ENCODE measurements at places on chromosomes 5 and 9.
A peak's percentile ranks its signal among the peaks of the same experiment; 100 is the strongest.

DNA sequence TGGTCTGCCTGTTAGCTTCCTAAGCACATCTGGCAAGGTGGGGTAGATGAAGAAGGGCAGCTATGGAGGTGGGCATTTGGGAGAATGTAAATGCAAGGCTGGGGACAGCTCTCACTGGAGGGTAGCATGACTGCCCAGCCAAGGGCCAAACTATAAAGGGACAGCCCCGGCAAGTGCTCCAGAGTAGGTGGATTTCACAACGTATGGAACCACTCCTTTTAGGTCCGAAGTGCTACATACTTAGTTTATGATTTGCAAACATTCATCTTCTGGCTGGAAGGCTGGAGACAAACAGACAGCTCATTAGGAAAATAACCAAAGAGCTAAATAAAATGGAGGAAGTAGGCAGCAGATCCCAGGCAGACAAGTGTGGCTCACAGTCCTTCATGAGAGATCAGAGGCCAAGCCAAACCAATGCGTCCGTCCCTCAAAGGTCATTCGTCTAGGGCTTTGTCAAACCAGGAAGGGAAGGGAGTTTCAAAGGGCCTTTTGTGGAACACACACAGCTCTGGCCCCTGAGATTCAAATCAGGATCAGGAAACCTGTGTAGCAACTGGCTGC lies 42.5 kb upstream of the GLRX start:
- DNase-seq = no peak

GRCh38 chr5:39970117-39970798 lies 545.5 kb upstream of the DAB2 start:
- no peak for DNase-seq

GRCh38 chr9:129042016-129042415 lies 5.6 kb downstream of the MIGA2 start:
- no peak for DNase-seq

DNA sequence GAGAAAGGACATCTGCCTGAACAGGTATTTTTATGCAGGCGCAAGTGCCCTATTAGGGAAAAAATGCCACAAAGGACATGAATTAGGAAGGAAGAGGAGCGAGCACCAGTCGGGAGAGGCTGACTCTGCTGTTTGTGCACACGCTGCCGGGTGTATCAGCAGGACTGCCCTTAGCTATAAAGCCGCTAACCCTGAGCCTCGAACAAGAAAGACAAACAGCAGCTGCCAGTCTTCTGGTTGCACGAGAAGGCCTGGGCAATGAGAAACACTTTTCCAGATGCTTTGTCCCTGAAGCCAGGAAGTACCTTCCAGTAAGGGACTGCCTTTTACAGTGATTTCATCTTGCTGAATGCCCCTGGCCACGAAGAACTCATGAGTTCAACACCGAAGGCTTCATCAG lies 12.6 kb downstream of the QSOX2 start:
- no peak for DNase-seq

- no peak for DNase-seq
Observed at GRCh38 chr9:13589034-13589737, 309.7 kb upstream of the MPDZ start.

- DNase-seq = no peak
Observed at GRCh38 chr5:68189613-68190012, 25.9 kb upstream of the PIK3R1 start.

GRCh38 chr5:98793223-98793622 lies 19.8 kb downstream of the RGMB start:
- no peak for DNase-seq

- DNase-seq = no peak
Observed at GRCh38 chr5:2206293-2207108, 323.8 kb upstream of the IRX4 start.

- DNase-seq = no peak
Observed at GRCh38 chr9:21392270-21392669, 7.1 kb upstream of the IFNA2 start.

DNA sequence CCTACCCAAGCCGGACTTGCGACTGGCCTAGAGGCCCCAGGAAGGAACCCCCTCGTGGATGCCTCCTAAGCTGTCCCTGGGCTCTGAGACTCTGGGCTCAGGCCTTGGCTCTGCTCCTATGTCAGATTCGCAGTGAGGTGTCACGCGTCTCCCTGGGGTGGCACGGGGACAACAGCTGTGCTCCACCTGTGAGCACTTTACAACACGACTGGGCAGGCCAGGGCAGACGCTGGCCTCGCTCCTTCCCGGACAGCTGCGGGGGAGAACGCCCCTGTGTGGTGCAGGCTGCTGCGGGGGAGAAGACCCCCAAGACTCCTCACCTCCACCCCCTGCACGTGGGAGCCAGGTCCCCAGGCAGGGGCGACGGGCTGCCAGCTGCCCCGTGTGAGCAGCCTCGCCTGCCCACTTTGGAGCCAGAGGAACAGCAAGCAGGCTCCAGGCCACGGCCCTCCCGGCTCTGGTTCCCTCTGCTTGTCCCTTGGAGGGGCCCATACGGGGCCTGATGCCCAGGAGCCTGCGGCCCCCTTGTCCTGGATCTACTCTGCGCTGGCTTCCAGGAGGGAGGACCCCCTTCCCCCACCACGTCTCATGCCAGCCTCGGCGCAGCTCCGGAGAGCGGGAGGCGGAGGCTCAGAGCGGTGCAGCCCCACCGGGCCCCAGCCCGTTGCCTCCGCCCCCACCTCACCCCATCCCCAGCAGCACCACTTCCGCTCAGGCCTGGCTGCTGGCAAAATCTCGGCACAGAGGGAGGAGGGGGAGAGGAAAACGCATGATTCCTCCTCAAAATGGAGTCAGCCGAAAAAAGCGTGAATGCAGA lies 36.0 kb downstream of the SARDH start:
- peak; percentile 38 for DNase-seq

DNA sequence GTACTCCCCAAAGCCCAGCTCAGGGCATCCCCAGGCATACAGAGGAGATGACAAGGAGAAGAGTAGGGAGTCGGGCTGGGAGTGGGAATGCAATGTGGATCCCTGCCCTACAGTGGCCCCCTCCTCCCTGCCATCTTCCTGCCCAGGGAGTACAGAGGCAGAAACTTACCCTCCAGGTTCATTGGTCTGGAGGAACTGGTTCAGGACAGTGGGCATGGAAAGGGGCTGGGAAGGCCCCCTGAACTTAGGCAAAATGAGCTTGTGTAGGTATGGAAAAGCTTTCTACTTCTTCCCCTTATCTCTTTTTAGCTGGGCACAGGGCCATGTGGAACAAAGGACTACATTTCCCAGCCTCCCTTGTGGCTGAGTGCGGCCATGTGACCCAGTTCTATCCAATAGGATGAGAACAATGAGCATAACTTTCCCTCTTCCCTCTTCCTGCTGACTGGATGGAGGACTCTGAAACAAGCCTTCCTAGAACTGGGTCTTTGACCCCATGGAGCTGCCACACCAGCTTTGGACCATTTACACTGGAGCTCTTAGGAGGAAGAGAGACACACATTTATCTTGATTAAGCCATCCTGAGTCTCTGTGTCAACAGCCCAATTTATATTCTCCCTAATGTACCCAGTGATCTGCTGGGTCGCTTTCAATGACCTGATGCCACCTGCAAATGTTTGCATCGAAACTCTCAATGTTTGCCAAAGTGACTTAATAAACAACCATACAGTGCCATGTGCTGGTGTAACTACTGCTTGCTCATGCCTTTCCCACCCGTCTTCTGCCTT lies 25.0 kb upstream of the HMCN2 start:
- no peak for DNase-seq

DNA sequence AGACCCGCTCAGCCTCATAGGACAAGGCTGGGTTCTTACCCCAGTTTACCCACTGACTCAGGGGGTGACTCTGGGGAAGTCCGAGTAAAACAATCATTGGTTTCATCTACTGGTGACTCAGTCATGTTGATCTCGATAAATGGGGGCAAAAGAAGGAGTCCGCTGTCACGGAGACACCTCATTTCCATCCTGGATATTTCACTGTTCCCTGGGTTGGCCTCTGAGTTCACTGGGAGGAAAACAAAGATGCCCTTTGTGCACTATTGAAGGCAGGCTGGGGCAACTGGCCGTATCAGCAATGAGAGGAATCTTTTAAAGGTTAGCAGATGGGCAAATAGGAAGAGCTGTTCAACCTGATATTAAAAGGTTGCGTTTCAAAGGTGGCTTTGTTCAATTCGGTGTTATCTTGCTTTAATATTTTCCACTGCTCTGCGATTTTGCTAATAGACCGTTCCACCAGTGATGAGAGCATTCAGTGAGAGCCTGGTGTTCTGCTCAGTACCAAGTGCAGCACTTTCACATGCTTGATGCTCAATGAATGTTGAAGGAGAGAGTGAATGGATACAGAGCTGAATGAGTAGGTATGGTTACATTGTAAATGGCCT lies 110.2 kb upstream of the EGFLAM start:
- DNase-seq = no peak

All from activated T-cell treated with anti-CD3 and anti-CD28 coated beads for 4 hours (primary cell).